LNCaP clone FGC (cell line): ENCODE measurements at places on chromosomes 3 and 15.
A peak's percentile ranks its signal among the peaks of the same experiment; 100 is the strongest.

GRCh38 chr3:78868570-78868969 is 899.2 kb downstream of the ROBO1 start:
- DNase-seq, result no peak

DNA sequence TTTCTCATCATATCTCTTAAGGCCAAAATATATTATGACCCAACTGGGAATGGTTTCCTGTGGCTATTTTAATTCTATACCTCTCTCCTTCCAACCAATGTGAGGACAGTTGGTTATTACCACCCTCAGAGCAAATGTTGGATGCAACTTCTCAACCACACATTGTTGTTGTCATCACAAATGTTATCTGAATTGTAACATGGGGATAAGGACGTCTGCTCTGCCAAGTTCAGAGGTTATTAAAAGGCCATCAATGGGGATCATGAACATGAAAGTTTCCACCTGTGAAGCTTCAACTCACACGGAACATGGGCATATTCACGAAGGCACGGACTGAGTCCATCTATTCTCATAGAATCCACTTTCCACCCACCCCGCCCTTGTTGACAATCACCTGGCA is 46.8 kb downstream of the MB21D2 start:
- DNase-seq, result no peak

- DNase-seq, result peak; percentile 31
These were observed 663.7 kb downstream of the AGBL1 start for GRCh38 chr15:86743283-86743903.

- DNase-seq, result no peak
These were observed 141.5 kb upstream of the UMPS start for GRCh38 chr3:124588794-124589193.

- peak; percentile 59 for DNase-seq
These were observed 53.1 kb downstream of the CLDN1 start for GRCh38 chr3:190269101-190269500.

- peak; percentile 82 for DNase-seq
These were observed 61.4 kb downstream of the ZNF609 start for GRCh38 chr15:64521726-64522164.

- no peak for DNase-seq
These were observed 22.4 kb downstream of the ACSBG1 start for GRCh38 chr15:78212008-78212407.

DNA sequence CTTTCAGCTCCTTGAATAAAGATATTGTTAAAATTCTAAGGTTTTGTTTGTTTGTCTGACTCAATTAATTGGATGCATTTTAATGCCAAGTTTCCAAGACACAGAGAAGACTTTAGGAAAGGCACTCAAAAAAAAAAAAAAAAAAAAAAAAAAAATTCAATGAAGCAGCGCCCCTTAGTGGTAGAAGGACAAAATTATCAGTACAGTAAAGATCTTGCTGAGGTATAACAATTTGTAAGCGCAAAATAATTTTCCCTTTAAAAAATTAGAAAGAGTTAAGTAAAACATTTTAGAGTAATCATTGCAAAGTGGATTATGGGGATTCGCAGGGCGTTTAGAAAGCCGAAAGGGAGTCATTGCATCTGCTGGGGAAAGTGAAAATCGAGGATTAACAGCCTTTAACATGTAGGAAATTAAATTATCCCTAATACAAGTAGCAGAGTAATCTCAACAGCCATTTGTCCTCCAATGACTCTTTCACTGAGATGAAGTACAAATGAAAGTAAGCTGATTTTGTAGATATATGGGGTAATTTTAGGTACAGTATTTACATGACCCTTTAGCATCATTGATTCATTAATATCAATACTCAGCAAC is 5.8 kb upstream of the DIS3L start:
- DNase-seq, result no peak

- DNase-seq, result no peak
These were observed 67.0 kb downstream of the SCN11A start for GRCh38 chr3:38984731-38985130.

- no peak for DNase-seq
These were observed 54.8 kb upstream of the SYN2 start for GRCh38 chr3:11949351-11949750.

GRCh38 chr3:12040902-12041301 is 36.7 kb downstream of the SYN2 start:
- no peak for DNase-seq

DNA sequence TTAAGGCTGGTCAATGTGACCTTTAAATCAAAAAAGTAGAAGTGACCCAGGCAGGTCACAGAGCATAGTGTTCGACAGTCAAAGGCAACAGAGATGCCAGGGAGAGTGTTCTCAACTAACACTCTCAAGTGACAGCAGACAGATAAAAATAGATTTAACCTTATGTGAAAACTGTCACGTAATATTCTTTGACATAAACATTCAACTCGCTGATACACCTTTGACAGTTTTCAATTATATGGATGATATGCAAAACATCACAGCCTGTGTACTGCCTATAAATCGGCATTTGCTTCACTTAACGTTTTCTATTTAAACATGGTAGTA is 15.5 kb downstream of the PDZRN3 start:
- no peak for DNase-seq

- no peak for DNase-seq
These were observed 135.8 kb downstream of the CHSY1 start for GRCh38 chr15:101115786-101116680.

- no peak for DNase-seq
These were observed 11.9 kb upstream of the PKM start for GRCh38 chr15:72242775-72243370.

DNA sequence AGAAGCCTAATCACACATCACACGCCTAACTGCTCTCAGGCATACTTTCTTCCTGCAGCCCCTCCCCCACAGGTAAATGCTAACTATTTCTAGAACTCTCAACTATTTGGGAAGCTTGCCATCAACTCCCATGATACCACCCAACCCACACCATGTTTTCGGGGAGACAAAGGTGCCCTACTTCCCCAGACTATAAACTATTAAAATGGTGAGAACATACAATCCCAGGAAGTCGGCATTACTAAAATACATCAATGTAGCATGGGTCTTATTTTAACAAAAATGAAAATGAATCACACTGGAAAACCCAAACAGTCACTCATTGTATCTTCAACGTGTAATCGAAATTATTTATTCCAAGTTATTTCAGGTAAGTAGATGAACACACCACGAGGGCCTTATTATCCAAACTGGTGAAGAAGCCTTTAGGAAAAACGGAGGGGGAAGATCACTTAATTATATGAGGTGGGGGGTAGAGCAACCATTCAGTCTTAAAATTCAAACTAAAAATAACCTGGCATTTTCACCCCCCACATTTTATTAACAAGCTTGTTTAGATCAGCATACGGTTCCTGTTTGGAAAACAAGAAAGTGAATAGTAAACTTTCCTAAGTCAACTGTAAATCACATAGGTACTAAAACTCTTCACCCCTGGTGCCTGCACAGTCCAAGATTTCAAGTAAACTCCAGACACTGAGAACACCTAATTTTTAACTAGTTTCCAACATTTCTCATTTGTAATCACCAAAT is 1.9 kb downstream of the TBL1XR1 start:
- DNase-seq, result no peak

DNA sequence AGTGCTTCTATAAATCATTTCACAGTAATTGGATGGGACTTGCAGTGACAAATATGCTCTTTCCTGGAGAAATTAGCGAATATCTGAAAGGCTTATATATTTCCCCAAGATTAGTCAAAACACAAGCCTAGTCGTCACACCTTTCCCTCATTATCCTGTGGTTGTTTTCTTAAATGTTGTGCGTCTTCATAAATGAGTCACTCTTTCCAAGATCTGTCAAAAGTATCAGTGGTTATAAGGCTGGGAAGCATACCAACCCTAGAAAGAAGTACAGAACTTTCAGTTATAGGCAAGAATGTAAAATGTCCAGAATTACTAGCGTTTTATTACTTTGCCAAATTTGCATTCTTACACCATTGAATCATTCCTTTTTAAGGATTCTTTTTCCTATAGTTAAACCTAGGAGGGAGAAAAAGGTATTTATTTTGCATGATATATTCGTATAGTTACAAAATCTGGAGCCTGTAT is 33.6 kb downstream of the TMEM212 start:
- DNase-seq, result no peak
